Activated naive CD4-positive, alpha-beta T cell (primary cell): ENCODE measurements at places on chromosomes 1 and 21.

GRCh38 chr1:176696109-176696508 is 233.1 kb downstream of the PAPPA2 start:
- DNase-seq = no peak

- DNase-seq = no peak
These were observed 395.5 kb downstream of the SMYD3 start for GRCh38 chr1:246111570-246111969.

DNA sequence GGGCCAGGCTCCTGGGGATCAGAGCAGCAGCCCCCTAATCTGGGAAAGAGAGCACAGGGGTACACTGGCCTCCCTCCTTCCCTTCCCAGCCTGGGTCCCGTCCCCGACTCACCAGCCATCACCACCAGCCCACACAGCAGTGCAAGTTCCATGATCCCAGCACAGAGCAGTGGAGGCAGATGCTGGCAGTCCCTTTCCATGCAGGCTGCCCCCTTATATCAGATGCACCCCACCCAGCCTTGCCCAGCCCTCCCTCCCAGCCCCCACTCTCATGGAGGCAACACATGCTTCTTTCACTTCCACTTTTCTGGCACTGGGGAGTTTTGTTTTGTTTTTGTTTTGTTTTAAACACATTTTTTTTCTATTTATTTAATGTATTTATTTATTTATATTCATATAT is at the start of gene PLA2G2D:
Gene PLA2G2D (minus strand): TSS at position 190 of the 400 bp plus-strand sequence. CDS start 38 bp downstream, at position 152.
- no peak for DNase-seq

DNA sequence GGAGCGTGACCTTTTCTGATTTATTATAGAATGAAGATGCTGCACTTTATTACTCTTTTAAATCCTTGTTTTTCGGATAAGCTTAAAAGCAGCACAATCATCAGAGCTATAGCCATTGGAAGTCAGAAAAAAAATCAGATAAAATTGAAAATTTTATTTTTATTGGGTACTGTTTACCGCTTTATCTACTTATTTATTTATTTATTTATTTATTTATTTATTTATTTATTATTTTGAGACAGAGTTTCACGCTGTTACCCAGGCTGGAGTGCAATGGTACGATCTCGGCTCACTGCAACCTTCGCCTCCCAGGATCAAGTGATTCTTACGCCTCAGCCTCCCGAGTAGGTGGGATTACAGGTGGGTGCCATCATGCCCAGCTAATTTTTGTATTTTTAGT is 83.1 kb upstream of the CHRM3 start:
- DNase-seq = no peak

GRCh38 chr1:46594063-46594462 is 10.0 kb downstream of the MKNK1 start:
- no peak for DNase-seq

- no peak for DNase-seq
These were observed 21.3 kb upstream of the ZMYM4 start for GRCh38 chr1:35247256-35247655.

DNA sequence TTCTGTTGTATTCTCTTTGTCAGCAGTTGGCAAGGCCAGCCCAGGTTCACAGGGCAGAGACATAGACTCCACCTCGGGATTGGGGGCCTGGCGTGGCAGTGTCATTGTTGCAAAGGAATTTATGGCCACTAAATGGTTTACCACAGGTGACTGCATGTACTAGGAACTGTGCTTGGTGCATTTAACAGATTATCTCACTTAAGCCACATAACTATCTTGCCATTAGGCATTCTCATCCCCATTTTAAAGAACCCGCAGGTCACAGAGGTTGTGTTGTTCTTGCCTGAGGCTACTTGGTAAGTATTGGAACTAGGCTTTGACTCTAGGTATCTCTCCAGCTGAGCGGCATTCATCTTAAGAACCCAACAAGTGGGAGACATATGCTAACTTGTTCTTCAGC is 9.7 kb downstream of the TLCD4 start:
- DNase-seq = no peak

DNA sequence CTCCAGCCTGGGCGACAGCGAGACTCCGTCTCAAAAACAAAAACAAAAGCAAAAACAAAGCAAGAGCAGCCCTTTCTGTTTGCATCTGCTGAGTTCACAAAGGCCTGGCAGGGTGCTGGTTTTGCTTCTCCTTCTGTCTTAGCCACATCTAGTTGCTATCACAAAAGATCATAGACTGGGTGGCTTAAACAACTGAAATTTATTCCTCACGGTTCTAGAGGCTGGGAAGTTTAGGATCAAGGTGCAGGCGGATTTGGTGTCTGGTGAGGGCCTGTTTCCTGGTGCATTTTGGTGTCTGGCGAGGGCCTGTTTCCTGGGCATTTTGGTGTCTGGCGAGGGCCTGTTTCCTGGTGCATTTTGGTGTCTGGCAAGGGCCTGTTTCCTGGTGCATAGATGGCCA is 471.3 kb downstream of the CAMTA1 start:
- no peak for DNase-seq

- DNase-seq = no peak
These were observed 76.7 kb upstream of the TMPRSS2 start for GRCh38 chr21:41584603-41585176.

DNA sequence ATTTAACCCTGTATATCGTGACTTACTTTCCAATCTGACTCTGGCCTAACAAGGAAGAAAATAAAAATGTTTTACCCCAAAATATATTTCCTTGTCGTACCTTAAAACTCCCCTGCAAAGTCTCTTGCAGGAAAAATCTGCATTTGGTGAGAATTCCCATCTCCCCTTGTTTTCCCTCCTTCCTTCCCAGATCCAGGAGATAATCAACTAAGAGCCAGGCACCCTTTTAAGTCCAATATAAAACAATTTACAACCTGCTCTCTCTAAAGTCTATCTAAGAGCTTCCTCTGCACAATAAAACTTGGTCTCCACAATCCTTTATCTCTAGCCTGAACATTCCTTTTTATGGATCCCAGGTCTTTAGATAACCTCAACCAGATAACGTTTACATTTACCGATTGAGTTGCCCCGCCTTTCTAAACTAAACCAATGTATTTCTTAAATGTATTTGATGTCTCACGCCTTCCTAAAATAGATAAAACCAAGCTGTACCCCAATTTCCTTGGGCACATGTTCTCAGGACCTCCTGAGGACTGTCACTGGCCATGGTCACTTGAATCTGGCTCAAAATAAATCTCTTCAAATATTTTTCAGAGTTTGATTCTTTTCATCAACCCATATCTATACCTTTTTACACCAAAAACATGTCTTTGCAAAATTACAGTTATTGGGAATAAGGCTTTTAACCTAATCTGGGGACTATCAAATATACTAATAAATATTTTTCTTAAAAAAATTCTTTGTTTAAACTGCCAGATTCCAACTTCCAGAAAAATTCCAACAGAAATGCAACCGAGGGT is 993 bp downstream of the DDX59 start:
- DNase-seq = no peak

- DNase-seq = no peak
These were observed 273.8 kb downstream of the KCNJ6 start for GRCh38 chr21:37642493-37642892.

GRCh38 chr1:41093826-41094225 is 72.3 kb upstream of the SLFNL1 start:
- no peak for DNase-seq

DNA sequence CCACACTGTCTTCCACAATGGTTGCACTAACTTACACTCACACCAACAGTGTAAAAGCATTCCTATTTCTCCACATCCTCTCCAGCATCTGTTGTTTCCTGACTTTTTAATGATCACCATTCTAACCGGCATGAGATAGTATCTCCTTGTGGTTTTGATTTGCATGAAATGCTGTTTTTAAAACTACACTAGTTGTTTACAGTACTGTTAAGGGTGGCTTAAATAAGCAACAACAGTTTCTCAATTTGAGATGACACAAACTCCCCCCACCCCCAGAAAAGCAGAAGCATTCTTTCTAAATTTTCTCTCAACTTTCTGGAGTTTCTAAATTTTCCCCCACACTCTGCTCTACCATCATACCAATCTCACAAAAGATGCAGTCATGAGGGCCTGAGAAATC is 7.1 kb upstream of the SLAMF7 start:
- no peak for DNase-seq

DNA sequence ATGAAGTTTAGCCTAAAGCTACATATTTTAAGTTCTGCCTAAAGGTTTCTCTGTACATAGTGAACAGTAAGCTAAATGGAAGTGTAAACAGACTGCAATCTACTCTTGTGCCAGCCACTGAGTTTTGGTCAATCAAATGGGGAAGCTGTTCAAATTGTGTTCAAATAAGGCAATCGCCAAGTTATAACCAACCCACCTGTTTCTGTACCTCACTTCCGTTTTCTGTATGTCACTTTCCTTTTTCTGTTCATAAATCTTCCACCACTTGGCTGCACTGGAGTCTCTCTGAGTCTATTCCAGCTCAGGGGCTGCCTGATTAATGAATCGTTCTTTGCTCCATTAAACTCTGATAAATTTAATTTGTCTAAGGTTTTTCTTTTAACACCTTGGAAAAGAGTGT is 10.8 kb upstream of the THEM4 start:
- no peak for DNase-seq

- DNase-seq = no peak
These were observed 76.6 kb upstream of the GUCA2A start for GRCh38 chr1:42240966-42241755.

- no peak for DNase-seq
These were observed 52.7 kb downstream of the SCCPDH start for GRCh38 chr1:246776923-246777322.

GRCh38 chr21:41561701-41562100 is 53.7 kb upstream of the TMPRSS2 start:
- no peak for DNase-seq

DNA sequence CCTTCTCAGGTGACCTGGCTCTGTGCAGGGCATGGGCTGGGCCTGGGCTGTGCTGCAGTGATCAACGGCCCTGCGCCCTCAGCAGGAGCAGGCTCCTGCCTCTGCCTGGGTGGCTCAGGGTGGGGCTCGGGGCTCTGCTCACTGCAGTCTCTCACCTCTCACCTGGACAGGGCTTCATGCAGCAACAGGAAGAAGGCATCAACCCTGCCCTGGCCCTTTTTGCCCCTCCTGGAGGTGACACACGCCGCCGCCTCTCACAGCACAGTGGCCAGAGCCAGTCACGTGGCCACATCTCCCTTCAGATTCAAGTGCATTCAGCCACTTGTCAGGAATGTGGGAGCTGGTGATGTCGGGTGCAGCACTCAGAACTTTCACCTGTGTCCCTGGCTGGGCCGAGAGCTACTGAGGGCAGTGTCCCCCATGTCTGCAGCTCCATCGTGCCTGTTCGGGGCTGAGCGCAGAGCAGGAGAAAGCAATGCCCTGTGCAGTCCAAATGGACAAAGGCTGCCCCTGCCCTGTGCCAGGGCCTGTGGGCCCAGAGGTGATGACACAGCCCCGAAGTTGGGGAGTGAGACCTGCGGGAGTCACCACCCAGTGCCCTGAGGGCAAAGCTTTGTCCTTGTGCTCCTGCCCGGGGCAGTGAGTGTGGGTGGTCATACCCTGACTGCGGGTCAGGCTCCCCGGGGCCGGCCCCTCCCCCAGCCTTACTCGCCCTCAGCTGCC is 314.0 kb downstream of the PTPRU start:
- no peak for DNase-seq
